ENCODE measurements at places on chromosomes 5 and 9.

DNA sequence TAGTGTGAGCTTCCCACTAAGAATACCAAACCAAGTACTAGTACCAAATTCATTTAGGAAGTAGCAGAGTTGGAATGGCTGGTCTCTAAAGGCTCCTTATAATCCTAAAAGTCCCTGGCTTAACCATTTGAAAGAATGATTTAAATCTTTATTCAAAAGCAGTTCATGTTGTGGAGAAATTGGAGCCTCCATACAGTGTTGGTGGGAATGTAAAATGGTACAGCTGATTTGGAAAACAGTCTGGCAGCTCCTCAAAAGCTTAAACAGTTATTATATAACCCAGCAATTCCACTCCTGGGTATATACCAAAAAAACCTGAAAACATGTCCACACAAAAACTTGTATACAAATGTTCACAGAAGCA lies 2.9 kb downstream of the PLIN2 start:
- H3K27ac ChIP-seq, result peak overlapping the region; percentile 82
- peaks cover 64% of the 10 kb centered on the region for H3K36me3 ChIP-seq
- peaks cover 48% of the 10 kb centered on the region for H3K4me1 ChIP-seq

DNA sequence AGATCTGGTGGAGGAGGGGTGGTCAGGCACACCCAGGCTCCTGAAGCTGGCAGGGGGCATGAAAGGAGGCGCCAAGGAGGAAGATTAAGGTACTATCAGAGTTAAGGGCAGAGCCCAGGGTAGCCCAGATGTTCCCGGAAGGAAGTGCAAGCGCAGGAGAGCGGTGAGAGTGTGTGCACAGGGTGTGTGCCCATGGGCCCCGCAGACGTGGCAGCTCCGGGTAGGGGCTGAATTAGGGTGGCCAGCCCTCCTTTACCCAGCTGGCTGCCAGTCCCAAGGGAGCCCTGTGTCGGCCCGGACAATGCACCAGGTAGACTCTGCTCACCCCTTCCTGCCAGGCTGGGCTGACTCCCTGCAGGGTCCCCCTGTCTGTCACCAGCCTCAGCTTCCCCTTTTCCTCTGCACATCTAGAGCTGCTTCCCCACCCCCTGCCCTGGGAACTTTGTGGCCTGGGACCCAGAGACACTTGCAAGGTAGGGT lies at the start of gene SMIM33:
SMIM33 (plus strand) TSS at position 184 of the 480 bp plus-strand sequence; CDS start at position 302, 118 bp downstream.
- peak within 1 kb of the TSS; percentile 93 for H3K27ac ChIP-seq
- peaks cover 64% of the 10 kb centered on the region for H3K4me1 ChIP-seq
- H3K4me3 ChIP-seq, result peak within 1 kb of the TSS; percentile 69
- peak; percentile 39 for DNase-seq
- H3K36me3 ChIP-seq, result peaks cover 9% of the 10 kb centered on the region

DNA sequence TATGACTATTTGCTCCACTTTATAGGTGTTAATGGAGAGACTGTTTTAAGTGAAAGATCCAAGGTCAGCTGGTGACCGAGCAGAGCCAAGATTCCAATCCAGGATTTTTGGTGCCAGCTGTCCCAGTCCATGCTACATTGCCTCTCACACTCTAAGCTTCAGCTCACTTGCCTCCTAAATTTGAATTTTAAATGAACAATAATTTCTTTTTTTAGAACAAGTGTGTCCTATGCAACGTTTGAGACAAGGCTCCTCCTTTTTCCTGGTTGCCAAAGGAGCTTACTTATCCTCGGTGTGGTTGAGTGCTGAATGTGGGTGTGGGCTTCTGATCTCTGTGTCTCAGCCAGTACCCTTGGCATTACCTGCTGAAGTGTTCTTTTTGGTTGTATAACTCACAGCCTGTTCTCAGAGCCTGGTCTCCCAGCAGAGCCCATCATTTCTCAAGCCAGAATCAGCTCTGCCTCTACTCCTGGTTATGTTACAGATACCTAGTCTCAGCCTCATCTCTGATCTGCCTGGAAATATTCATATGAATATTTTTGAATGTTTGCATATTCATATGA lies 4.0 kb upstream of the PRRC1 start:
- H3K4me1 ChIP-seq, result peaks cover 6% of the 10 kb centered on the region
- H3K27ac ChIP-seq, result no peak overlapping the region
- no peak for DNase-seq
- H3K4me3 ChIP-seq, result no peak overlapping the region
- H3K27me3 ChIP-seq, result peaks cover 11% of the 10 kb centered on the region
- peaks cover 2% of the 10 kb centered on the region for H3K36me3 ChIP-seq

GRCh38 chr9:73270967-73271721 lies 119.5 kb downstream of the ANXA1 start:
- no peaks in the 10 kb centered on the region for H3K36me3 ChIP-seq
- no peaks in the 10 kb centered on the region for H3K27me3 ChIP-seq
- no peak for DNase-seq
- H3K4me1 ChIP-seq, result no peaks in the 10 kb centered on the region

DNA sequence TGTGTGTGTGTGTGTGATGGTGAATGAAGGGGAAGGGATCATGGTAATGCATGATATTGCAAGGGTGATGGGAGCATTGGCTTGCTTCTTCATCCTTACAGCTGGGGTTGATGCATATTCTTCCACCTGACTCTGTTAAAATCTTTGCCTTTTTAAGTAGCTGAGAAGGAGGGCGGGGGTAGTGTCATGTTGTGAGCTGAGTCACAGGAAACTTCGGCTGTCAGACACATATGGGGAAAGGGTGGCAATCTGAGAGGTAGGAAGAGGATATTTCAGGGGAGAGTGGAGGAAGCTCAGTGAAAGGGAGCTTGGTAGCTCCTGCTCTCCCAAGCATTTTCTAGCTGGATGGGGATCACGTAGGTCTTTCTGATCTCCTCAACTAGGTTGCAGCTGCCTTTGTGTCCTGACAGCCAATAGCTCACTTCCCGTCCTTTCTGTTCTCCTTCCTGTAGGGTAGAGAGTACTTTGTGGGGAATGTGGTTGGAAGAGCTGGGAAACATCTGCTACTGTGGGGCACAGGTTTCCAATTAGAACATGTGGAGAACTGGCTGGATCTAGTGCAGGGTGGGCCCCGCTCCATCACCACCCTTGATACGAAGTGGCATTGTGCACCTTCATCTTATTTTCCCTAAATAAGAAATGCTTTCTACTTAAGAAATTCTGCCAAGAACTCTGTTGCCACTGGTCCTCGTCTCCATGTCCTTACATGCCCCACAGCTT lies 18.1 kb upstream of the CLK4 start:
- H3K4me3 ChIP-seq, result no peak overlapping the region
- H3K27ac ChIP-seq, result no peak overlapping the region
- H3K27me3 ChIP-seq, result no peaks in the 10 kb centered on the region
- H3K36me3 ChIP-seq, result no peaks in the 10 kb centered on the region
- DNase-seq, result no peak
- no peaks in the 10 kb centered on the region for H3K4me1 ChIP-seq

DNA sequence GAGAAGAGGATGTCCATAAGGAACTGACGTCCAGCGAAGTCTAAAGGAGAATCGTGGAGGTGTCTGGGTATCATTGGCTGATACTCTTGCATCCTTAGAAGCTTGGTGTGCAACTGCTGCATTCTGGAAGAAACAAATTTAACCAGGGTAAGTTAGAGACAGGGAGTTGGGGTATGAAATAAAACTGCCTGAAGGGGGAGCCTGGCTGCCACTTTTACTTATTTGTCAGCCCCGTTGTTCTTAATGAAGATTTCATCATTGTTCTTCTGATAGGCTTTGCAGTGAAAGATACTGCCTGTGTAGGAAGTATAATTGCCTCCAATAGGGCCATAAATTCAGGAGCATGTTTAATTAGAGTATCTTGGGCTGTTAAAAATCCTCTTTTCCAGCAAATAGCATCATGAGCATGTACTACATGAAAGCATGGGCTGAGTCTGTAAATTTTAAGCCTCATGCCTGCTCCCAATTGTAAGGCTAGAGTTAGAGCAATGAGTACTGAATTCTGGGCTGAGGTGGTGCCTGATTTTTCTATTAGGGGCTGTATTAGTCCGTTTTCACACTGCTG lies 1264.5 kb upstream of the ACO1 start:
- peaks cover 5% of the 10 kb centered on the region for H3K36me3 ChIP-seq
- no peaks in the 10 kb centered on the region for H3K27me3 ChIP-seq
- peak; percentile 43 for DNase-seq
- peaks cover 2% of the 10 kb centered on the region for H3K4me1 ChIP-seq
- no peak overlapping the region for H3K4me3 ChIP-seq
- no peak overlapping the region for H3K27ac ChIP-seq

GRCh38 chr5:112338681-112339337 lies 80.3 kb downstream of the EPB41L4A start:
- no peak overlapping the region for H3K4me3 ChIP-seq
- no peak overlapping the region for H3K27ac ChIP-seq
- H3K36me3 ChIP-seq, result no peaks in the 10 kb centered on the region
- no peak for DNase-seq

GRCh38 chr9:105281272-105281671 lies 36.8 kb downstream of the SLC44A1 start:
- no peaks in the 10 kb centered on the region for H3K36me3 ChIP-seq
- DNase-seq, result no peak
- H3K4me1 ChIP-seq, result no peaks in the 10 kb centered on the region
- H3K27me3 ChIP-seq, result no peaks in the 10 kb centered on the region

GRCh38 chr5:78518365-78519197 lies 130.0 kb downstream of the LHFPL2 start:
- no peaks in the 10 kb centered on the region for H3K4me1 ChIP-seq
- H3K27ac ChIP-seq, result no peak overlapping the region
- no peaks in the 10 kb centered on the region for H3K36me3 ChIP-seq
- H3K27me3 ChIP-seq, result peaks cover 37% of the 10 kb centered on the region
- no peak overlapping the region for H3K4me3 ChIP-seq

DNA sequence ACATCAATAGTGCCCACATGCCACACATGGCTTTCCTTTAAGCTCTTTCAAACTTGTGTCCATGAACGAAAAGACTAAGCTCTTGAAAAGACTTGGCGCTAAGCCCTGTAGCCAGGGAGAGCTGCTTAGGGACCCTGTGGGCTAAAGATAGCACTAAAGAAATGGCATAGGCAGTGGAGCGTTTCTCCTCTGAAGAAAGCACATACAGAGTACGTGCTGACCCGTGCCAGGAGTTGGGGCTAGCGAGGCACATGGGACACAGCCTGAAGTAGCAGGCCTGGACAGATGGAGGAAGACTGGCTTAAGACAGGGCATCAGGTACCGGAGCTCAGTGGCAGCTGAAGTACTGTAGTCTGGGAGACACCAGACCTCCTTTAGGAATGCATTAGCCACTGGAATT lies 39.7 kb downstream of the ADGRV1 start:
- H3K4me3 ChIP-seq, result no peak overlapping the region
- no peaks in the 10 kb centered on the region for H3K36me3 ChIP-seq
- DNase-seq, result no peak
- H3K27ac ChIP-seq, result no peak overlapping the region
- peaks cover 7% of the 10 kb centered on the region for H3K27me3 ChIP-seq

- no peak for DNase-seq
- H3K4me3 ChIP-seq, result no peak overlapping the region
- H3K4me1 ChIP-seq, result no peaks in the 10 kb centered on the region
- H3K27me3 ChIP-seq, result peaks cover 39% of the 10 kb centered on the region
- no peak overlapping the region for H3K27ac ChIP-seq
- H3K36me3 ChIP-seq, result no peaks in the 10 kb centered on the region
These were observed 664 bp upstream of the IGFBPL1 start for GRCh38 chr9:38424918-38425317.

DNA sequence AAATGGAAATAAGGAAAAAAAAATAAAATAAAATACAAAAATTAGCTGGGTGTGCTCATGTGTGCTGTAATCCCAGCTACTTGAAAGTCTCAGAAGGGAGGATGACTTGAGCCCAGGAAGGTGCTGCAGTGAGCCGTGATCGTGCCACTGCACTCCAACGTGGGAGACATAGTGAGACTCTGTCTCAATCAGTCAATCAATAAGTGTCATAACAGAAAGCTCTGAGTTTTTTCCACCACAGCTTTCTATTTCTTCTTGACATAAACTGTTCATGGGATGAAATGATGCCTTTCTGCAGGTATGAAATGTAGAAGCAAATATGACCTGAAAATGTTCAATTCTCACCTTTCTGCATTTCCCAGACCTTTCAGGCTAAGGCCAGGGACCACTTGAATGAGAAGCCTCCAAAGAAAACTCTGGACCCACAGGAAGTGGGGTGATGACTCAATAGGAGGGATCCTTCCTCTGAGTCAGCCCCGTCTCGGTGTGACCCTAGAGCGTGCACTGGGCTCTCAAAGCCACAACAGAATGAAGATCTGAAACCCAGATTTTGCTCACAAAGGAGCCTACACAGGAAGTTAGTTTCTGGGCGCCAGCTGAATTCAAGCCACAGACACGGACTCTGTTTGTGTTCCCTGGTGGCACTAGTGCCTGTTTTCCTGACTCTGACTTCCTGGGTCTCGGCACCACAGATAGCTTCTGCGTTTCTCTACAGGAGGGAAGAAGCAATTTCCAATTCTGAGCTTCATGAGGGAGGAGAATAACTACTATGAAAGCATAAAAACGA lies 62.0 kb downstream of the ANKH start:
- peaks cover 59% of the 10 kb centered on the region for H3K4me1 ChIP-seq
- peaks cover 13% of the 10 kb centered on the region for H3K36me3 ChIP-seq
- peak overlapping the region; percentile 86 for H3K27ac ChIP-seq
- peak; percentile 89 for DNase-seq

GRCh38 chr9:14433351-14434157 lies 119.6 kb upstream of the NFIB start:
- peaks cover 9% of the 10 kb centered on the region for H3K27me3 ChIP-seq
- H3K27ac ChIP-seq, result no peak overlapping the region
- DNase-seq, result no peak

GRCh38 chr5:83277953-83278352 lies 193.6 kb upstream of the VCAN start:
- no peaks in the 10 kb centered on the region for H3K27me3 ChIP-seq
- H3K27ac ChIP-seq, result no peak overlapping the region
- no peak for DNase-seq

DNA sequence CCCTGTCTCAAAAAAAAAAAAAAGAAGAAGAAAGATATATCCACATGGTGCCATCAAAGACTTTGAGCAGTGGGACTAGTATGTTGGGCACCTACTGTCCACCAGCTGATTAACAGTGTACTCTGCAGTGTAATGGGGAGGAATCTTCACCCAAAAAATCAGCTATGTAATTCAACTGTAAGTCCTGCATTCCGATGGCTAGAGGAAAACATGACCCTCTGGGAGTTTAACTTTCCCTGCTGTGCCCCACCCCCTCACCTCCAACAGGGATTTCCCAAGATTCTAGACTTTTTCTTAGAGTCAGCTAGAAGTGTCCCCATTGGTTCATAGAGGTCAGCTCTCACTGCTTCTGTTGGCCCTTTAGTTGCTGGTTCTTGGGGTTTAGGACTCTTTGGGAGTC lies 221.2 kb upstream of the CLINT1 start:
- H3K27me3 ChIP-seq, result peaks cover 3% of the 10 kb centered on the region
- DNase-seq, result no peak
- H3K4me3 ChIP-seq, result no peak overlapping the region

- no peaks in the 10 kb centered on the region for H3K4me1 ChIP-seq
- H3K27ac ChIP-seq, result no peak overlapping the region
- H3K36me3 ChIP-seq, result no peaks in the 10 kb centered on the region
- no peak overlapping the region for H3K4me3 ChIP-seq
These were observed 655.2 kb upstream of the RIOK2 start for GRCh38 chr5:97838214-97838613.

DNA sequence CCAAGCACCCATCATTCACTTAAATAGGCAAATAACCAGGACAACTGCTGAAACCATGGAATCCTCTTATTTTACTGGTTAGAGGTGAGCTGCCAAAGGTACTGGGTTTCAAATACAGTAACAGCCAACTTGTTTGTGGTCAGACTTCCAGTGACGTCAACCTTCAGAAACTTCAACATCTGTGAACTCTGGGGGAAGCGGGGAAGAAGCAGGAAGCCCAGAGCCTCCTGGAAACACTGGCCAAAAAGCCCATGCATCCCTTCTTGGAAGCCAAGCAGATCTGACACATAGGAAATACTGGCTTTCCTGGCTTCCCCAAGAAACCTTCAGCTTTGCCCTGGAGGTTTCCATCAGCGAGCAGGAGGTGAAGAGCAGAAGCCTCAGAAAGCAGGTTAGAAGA lies 4.9 kb upstream of the FRRS1L start:
- no peak overlapping the region for H3K27ac ChIP-seq
- no peak for DNase-seq
- H3K36me3 ChIP-seq, result no peaks in the 10 kb centered on the region
- peaks cover 30% of the 10 kb centered on the region for H3K27me3 ChIP-seq
- peaks cover 4% of the 10 kb centered on the region for H3K4me1 ChIP-seq
- H3K4me3 ChIP-seq, result no peak overlapping the region

Data from activated CD8-positive, alpha-beta T cell treated with anti-CD3 and anti-CD28 coated beads for 36 hours (primary cell).